ENCODE measurements at places on chromosomes 2 and 18.
A peak's percentile ranks its signal among the peaks of the same experiment; 100 is the strongest.

DNA sequence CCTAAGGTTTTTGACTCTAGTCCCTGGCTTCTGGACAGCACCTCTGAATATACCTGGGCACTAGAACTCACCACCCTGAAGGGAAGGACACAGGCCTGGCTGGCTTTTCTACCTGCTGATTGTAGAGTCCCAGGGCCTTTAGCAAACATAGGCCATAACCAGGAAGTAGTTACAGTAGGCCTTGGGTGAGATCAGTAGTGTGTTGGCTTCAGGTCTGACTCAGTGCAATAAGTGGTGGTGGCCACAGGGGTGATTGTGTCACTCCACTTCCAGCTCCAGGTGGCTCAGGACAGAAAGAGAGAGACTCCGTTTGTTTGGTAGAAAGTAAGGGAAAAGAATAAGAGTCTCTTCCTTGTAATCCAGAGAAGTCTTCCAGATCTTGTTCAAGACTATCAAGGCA, 101.7 kb upstream of the LGALSL start:
- DNase-seq = no peak

DNA sequence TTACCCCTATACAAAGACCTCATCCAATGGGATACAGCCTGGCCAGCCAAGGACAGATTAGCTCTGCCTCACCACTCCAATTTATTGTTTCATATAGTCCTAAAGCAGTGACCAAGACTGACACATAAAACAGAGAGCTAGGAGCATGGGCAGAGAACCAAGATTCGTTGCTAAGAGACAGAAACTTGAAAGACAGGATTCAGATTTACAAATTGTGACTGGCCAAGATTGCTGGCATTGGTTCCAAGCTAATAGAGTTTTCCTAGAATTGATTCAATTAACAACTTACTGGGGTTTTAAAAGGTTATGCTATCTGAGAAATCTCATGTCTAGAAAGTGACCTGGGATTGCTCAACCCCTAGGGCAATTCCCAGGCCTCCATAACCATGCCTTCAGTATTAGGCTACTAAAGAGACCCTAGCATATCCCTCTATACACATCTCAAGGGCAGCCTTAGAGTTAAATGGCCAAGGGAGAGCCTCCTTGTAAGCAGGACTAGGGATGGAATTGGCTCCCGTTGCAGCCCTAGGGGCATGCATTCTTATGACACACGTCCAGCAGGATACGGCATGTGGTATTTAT, 75.6 kb downstream of the ICOS start:
- no peak for DNase-seq

GRCh38 chr2:174052584-174052976, 87.4 kb upstream of the SP3 start:
- no peak for DNase-seq

GRCh38 chr2:52387937-52388590, 1356.1 kb upstream of the NRXN1 start:
- DNase-seq = no peak

DNA sequence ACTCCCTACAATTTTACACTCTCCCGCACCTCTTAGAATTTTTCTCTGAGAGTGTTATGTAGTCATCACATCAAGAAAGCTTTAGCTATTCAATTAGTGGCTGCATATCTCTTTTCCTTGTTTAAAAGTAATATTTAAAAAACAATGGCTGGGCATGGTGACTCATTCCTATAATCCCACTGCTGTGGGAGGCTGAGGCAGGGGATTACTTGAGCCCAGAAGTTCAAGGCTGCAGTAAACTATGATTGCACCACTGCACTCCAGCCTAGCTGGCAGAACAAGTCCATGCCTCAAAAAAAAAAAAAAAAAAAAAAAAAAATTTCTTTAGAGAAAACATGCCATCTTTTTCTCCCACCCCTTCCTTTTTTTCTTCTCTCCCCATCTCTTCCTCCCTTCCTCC, 44.3 kb downstream of the AQP4 start:
- no peak for DNase-seq

GRCh38 chr2:42860319-42861094, 68.1 kb upstream of the HAAO start:
- DNase-seq = no peak

GRCh38 chr2:141569941-141570340, 560.9 kb downstream of the LRP1B start:
- DNase-seq = no peak

DNA sequence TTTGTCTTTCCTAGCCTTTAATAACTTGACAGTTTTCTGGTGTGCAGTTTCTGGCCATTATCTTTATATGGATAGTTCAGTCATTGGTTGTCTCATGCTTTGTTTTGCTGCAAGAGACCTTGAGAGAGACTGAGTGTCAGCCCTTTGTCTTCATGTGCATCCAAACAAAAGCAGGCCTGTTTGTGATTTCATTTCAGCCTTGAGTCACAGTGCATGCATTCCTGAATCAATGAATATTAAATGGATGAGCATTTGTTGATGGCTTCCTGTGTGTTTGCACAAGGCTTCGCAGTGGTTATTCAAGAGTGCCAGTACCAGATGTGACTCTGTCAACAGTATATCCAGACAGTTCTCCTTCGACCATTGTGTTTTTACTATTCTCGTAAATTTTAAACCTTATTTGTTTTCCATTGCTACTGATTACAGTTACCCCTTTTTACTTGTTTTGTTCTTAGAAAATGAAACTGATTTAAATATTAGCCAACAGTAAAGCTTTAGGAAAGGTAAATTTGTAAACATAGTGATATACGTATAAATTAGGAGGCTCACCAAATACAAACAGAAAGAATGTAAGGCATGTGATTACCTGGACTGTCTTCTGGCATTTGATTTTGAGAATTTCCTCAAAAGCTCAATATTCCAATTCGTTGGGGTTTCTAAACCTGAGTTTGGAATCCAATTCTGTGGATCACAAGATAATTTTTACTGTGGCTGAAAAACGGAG, 319.8 kb downstream of the CTNNA2 start:
- DNase-seq = no peak

GRCh38 chr2:9539531-9539930, 16.1 kb downstream of the ADAM17 start:
- no peak for DNase-seq

DNA sequence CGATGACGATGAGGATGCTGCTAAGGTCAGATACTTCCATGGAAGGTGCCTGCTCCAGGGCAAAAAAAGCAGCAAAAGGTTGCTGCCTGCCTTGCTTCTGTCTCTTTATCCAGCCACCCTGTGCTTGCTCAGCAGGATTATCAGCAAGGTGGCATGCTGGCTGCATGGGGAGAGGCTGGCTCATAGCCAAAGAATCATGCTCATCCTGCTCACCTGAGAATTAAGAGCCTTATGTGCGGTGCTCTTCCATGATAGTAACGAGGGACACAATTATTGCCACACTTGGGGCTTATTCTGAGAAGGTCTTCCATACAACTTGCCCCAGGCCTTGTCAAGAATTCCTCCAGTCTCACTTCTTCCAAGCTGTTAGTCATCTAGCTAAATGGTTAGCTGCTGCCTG, 60.4 kb upstream of the SEC11C start:
- DNase-seq = no peak

GRCh38 chr2:241770936-241771285, 5.7 kb upstream of the GAL3ST2 start:
- DNase-seq = no peak

- no peak for DNase-seq
Observed at GRCh38 chr2:51484605-51485004, 452.7 kb upstream of the NRXN1 start.

GRCh38 chr2:14016289-14016955, 616.1 kb upstream of the LRATD1 start:
- no peak for DNase-seq

- DNase-seq = peak; percentile 64
Observed at GRCh38 chr2:2901384-2902345, 476.0 kb downstream of the EIPR1 start.

DNA sequence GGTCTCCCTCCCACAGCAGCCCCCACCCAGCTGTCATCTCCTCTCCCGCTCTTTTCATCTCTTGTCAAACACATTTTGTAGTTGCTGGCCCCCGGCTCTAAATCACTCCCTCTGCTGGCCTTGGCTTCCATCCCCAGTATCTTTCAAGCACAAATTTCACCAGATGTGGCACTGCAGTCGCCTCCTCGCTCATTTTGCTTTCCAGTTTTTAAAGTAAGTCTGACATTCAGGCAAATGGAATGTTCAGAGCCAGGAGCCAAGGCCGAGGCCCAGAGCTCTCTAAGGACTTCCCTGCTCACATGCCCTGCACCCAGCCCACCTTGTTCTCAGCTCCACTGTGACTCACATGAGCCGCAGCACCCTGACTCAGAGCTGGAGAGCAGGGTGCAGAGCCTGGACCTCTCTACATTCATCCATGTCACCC, 158.4 kb downstream of the GALNT14 start:
- no peak for DNase-seq

- DNase-seq = peak; percentile 90
Observed at GRCh38 chr2:26740890-26741302, 23.2 kb upstream of the SLC35F6 start.

GRCh38 chr2:143142598-143142997, 13.4 kb downstream of the ARHGAP15 start:
- no peak for DNase-seq

DNA sequence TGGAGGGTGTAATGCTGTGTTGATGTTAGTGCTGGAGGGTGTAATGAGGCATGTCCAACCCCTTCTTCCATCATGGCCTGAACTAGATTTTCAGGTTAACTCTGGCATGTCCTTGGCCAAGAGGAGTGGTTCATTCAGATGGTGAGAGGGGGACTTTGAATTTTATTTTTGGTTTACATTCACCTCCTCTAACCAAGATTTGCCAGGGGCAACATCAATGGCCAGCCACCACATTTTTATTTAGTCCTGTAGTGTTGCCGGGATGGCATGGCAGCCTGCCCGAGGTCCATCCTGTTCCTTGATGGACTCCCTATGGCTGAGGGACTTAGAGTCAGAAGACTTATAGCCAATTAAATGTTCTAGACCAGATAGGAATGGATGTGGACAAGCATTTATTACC, 484.6 kb upstream of the HS6ST1 start:
- DNase-seq = no peak

DNA sequence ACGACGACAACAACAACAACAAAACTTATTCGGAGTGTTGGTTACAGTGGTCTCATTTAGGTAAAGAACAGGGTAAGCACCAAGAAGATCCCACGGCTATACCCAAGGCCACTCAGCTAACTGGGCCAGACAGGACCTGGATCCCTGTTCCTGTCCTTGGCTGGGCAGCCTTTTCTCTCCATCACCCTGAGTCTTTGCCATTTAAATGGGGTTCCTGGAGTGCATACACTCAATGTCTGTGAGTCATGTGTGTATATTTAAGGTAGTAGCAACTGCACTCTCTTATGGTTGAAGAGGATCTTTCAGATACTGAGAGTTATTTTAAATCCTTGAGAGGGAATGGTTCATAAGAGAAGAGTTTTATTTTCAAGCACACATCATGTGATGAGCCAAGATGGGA, 35.3 kb downstream of the ADCYAP1 start:
- no peak for DNase-seq

DNA sequence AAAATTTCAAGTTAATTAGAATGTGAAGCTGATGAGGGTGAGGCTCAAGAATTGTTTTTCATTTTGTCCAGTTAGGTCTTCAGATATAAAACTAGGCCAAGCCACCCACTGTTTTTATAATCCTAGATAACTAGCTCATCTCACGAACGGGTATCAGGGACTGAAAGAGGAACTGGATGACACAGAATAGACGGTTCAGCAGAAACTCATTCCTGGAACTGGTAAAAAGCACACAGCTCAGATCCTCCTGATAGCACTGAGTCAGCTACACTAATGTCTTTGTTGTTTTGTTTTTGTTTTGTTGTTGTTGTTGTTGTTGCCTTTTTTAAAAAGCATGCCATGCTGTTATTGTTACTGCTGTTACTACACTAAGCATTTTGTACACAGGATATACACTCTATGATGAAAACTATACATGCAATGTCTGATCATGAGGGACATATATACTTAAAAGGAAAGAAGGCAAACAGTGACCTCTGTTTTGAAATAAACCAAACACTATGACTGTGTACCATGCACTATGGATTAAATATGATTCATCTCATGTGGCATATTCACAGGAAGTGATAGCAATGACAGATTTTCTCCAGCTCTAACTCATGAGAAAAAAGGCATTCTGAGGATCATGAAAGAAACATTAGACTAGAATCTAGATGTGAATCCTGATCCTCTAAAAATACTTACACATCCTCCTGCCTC, 437.6 kb downstream of the NCKAP5 start:
- no peak for DNase-seq

DNA sequence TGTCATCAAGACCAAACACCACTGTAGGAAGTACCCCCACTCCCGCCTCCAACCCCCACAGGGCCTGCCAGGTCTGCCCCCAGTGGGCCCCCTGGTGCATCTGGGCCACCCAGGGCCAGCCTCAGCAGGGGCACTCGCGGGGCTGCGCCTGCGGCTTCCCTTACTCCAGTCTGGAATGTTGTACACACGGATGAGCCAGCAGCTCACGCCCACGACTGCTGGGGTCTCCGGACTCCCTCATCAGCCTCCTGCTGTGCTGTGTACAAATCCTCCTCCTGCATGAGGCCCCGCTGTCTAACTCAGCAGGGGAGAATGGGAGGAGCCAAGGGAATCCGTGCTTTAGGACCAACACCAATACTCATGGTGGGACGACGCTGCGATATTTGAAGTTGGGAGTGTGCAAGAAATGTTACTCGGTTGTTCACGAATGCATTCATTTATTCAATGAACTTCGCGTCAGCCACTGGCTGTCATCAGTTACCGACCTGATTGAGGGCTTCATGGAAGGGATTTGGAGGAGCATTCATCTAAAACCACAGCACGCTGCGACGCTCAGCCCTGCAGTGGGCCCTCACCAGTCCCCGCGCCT, 654 bp upstream of the ASB1 start:
- peak; percentile 77 for DNase-seq

DNA sequence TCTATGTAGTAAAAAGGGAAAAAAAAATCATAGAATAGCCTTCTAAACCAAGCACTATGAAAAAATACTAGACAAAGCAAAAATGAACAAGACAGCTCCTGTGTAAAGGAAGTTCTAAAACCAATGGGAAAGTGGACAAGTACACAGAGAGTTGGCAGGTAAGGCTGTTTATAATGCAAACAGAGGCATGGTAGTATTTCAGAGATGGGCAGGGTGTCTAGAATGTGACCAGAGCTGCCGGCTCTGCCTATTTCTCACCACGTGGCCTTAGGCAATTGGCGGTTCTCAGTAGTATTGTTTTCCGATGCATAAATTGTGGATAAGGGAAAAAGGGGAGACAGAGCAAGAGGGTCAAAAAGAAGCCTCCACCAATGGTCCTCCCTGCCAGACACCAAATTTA, 173.6 kb downstream of the ANKRD30B start:
- DNase-seq = no peak

- DNase-seq = peak; percentile 71
Observed at GRCh38 chr2:102301867-102302362, 9.4 kb upstream of the IL1RL1 start.

DNA sequence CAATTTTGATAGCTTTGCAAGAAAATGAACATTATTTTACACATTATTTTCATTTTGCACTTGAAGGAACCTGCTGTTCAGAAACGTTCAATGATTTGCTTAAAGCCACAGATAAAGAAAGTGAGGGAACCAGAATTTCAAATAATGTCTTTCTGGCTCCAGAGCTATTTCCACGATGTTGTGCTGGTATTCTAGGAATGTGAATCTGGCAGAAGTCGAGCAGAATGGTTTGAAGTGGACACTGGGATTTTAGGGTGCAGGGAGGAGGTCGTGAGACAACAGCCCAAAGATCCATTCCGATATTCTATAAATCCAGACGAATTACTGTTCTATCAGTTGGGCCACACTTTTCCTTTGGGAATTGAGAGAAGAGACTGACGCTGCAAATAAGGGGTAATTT, 2.2 kb downstream of the CCDC102B start:
- DNase-seq = no peak
